Activated naive CD4-positive, alpha-beta T cell treated with Interleukin-2 at 50 U/mL for 16 hours (primary cell): ENCODE measurements at places on chromosomes 3 and 15.

DNA sequence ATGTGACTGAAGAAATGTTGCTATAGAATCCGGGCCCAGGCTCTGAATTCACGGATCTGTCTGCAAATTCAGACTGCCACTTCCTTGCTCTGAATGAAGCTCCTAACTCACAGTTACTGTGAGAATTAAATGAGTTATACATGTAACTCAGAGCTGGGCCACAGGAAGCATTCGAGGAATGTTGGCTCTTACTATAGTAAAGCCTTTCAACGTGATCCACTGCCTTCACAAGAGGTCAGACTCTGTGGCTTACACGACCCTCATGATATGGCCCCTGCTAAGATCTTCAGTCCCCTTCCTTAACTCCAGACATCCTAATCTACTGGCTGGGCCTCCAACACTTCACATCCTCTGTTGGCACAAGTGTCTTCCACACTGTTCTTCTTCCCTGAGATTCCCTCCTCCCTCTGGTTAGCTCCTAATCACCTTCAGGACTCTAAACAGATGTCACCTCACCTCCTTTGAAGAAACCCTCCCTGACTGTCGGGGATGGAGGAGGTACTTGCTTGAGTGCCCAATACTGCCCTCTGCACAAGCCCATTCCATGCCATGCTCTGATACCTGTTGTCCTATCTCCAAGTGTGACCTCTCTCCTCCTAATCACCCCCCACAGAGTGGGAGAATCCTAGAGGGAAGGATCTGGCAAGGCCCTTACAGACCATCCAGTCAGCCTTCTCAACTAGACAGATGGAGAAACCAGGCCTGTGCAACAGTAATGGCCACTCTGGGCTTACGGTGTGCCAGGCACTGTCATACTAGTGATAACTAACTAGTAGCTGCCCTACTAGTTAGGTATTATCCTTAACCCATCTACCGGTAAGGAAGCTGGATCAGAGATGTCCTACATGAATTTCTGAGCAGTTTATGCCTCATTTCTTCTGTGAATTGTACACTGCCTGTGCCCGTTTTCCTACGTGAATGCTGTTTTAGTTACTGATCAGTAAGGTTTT is 1.3 kb downstream of the ACTR8 start:
- DNase-seq = no peak

- no peak for DNase-seq
Observed at GRCh38 chr3:158916111-158916510, 114.3 kb downstream of the MFSD1 start.

GRCh38 chr15:85621094-85621493 is 173.6 kb downstream of the KLHL25 start:
- DNase-seq = no peak

- DNase-seq = peak; percentile 41
Observed at GRCh38 chr3:195546130-195546560, 3.0 kb upstream of the PPP1R2 start.

DNA sequence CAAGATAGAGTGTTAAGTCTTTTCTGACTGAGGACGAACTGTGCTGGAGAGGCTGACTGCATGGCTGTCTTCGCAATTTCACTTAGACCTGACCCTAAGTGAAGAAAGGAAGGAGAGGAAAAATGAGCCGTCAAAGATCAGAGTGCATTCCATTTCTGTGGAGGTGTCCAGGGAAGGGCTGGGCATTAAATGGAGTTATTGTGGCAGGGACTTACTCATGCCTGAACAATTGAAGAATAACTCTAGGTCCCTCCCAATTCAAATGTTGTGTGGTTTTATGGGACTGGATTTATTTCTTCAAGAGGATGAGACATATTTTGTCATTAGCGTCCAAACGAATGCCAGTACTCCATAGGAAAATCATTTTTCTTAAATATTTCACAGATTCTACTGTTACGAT is 187.3 kb upstream of the CFAP20DC start:
- DNase-seq = no peak

DNA sequence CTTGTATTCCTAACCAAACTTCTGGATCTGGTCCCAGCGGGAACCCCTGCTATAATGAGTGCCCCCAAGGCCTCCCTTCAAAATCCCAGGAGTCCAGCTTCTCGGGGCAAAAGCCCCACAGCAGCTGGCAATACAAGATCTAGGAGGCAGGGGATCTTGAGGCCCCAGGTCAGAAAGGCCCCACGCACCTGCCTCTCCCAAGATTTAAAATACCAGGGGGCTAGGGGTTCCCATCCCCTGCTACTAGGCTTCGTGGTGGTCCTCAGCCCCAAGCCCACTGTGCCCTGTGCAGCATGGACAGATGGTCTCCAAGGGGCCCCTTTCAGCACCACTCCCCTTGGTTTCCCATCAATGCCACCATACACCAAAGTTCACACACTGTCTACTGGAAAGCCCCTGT is 15.8 kb upstream of the CYP11A1 start:
- no peak for DNase-seq

- no peak for DNase-seq
Observed at GRCh38 chr3:129037093-129037419, 23.5 kb upstream of the GP9 start.

DNA sequence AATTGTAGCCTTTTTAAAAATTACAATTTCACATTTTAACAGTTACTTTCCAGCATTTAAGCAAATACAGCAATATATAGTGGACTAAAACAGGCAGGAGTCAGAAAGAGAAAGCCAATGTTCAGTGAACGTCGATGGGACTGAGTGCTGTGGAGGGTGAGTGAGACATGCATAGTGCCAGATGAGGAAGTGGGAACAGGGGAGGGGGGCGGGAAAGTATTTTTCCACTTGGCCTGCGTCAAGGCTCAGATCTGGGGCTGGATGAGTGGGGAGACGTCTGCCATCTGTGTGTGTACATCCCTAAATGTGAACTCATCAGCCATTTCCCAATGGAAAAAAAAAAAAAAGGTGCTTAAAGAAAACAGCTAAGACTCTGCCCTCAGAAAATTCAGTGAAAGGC is 19.2 kb upstream of the RAD18 start:
- no peak for DNase-seq

DNA sequence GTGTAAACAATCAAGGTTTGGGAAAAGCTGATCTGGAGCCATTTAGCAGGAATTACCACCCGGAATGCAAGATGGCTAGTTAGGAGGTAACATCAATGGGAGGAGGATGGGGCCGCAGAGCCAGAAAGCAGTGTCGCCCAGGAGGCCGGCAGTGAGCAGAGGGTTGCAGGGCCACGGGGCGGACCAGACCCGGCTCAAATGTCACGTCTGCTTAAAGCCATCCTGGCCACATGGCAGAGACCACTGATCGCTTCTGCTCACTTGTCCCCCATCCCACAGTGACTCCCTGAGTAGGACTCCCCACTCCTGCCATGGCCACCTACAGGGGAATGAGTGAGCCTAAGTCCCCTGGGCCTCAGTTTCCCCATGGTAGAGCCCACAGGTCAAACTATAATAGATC is 18.2 kb downstream of the MGLL start:
- DNase-seq = no peak

DNA sequence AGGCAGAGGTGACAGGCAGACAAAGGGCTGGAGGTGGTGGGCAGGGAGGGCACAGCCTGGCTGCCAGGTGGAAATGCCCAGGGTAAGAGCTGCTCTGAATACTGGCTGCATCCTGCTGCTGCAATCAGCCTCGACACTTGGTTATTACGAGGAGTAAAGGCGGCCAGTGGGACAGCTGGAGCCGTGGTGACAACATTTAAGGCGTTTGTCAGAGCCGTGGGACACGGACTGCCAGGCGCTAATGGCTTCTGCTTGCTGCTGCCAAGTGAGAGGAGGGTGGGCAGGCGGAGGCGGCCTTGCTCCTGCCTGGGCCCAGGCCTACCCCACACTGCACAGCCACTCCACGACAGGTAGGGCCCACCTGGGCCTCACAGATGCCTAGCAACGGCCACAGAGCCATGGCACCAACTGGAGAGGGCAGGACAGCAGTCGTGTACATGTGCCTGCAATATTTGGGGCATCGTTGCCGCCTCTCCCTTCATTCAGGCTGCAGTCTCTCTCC is 49.2 kb upstream of the TMEM115 start:
- no peak for DNase-seq

- no peak for DNase-seq
Observed at GRCh38 chr3:77773084-77773483, 733.2 kb downstream of the ROBO2 start.

DNA sequence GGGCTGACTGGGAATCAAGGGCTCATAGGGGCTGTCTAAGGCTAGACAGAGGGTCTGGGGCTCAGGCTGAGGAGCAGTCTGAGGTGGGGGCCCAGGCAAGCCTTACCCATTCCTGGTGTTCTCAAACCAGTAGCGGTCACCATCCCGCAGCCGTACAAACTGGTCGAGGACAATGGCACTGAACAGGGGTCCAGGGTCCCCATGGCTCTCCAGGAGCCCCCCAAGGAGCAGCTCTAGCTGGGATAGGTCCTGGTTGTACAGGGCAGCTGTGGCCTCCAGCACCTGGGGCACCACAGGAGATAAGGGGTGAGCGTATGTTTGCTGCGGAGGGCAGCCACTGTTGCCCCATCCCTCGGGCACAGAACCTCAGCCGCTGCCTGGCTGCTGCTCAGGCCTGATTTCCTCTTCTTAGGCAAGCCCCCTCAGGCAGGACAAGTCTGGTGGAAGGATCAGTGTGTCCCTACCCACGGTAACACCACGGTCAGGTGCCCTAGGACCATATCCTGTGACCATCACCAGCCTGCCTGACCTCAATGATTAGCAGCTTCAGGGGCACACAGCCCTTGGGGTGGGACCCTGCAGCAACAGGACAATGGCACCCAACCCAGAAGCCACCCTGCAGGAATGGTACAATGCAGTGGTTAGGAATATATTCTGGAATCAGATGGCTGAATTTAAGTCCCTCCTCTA is 5.9 kb downstream of the DUOX2 start:
- DNase-seq = no peak

- no peak for DNase-seq
Observed at GRCh38 chr3:53181528-53181927, 20.5 kb downstream of the PRKCD start.

DNA sequence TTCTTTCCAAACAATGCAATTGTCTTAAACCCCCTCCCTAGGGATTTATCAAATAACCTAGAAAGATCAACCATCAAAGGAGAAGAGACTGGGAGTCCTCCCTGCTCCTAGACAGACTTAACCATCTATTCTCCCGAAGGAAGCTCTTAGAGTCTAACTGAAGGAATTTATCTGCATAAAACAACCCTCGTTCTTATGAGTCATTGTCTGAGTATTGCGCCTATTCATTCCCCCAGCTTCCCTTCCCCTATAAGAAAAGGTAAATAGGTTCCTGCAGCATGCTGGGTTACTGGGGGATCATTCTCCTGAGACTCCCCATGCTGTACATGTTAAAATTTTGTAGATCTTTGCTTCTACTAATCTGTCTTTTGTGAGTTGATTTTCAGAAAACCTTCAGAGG is 412.7 kb downstream of the OCA2 start:
- no peak for DNase-seq

GRCh38 chr3:142609136-142609535 is 12.9 kb downstream of the PLS1 start:
- DNase-seq = no peak

DNA sequence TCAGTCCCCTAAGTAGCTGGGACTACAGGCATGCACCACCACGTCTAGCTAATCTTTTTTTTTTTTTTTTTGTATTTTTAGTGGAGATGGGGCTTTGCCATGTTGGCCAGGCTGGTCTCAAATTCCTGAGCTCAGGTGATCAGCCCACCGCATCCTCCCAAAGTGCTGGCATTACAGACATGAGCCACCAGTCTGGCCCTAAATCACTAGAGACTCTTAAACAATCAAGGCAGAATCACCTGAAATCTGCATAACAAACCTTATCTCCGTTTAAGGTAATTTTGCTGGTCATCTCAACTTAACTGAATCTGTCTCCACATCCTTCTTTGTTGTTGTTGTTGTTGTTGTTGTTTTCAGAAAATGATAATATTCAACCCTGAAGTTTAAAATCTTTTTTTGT is 5.6 kb upstream of the TRMT10C start:
- no peak for DNase-seq

GRCh38 chr15:100016632-100017031 is 283.4 kb upstream of the LYSMD4 start:
- no peak for DNase-seq

GRCh38 chr15:95247071-95247984 is 1016.0 kb downstream of the MCTP2 start:
- no peak for DNase-seq

- no peak for DNase-seq
Observed at GRCh38 chr3:188294823-188295487, 141.0 kb downstream of the LPP start.

DNA sequence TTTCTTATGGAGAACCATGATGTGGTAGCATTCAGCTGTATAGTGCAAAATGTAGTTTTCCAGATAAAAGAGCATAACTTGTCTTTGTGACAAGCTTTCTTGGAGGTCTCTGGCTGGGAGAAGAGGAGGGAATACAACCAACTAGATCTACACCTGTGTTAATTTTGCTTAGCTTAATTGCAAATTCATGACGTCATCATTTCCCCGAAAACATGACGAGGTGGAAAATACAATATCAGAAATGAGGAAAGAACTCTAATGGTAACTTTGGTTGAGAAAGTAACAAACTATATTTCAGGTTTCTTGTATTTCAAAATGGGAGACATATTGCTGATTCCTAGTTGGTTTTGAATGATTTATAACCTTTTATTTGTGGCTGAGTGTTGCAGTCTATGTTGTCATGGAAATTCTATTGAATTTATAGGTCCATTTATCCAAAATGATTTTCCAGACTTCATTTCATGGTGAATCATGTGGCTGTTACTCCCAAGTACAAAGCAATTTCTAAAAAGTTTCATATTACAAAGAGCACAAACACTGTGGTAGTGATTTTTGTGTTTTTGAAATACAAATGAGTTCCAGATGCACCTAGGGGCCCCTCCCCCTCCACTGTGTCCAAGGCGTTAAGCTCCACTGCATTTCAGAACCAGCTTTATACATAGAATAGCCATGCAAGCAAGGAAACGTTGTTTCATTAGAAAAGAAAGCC is 307.2 kb downstream of the FEZF2 start:
- no peak for DNase-seq

GRCh38 chr3:53688989-53689388 is 157.2 kb downstream of the CHDH start:
- no peak for DNase-seq

DNA sequence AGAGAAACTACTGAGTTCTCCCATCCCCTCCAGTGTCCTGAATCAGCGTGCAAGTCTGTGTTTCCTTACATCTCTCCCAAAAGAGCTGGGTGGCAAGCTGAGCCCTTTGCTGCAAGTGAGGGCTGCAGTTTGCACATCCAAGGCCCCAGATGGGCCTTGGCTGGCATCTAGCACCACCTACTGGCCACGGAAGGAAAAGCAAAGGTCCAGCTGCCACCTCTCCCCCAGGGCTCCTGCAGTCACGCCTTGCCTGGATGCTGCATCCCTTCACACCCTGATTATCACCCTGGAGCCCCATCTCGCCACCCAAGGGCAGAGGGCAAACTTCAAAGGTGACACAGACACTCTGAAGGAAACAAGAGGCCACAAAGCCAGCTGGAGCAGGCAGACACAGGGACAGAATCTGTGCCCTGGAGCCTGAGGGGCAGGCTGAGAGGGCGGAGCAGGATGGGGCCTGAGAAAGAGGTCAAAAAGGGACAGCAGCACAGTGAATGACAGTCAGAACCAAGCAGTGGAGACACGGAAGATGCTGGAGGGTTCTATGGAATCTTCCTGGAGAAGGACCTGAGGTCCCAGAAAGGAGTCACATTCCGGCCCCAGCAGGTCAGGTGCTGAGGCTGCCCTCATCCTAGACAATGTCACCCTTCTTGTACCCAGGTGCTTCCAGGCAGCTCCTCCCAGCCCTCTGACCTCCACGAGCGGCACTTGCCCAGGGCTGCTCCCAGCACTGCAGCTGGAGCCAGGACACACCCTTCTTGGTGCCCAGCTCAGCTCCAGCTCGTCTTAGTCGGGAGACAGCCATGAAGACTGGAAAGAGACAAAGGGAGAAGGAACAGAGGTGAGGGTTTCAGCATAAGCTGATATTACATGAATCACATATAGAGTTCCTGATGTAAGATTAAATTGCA is 18.3 kb upstream of the NTRK3 start:
- peak; percentile 59 for DNase-seq
